ENCODE measurements at places on chromosomes 13 and 19. TPM values are rescaled to one million over a fixed set of nuclear protein-coding genes. Genes with fewer than 3 reads are reported as not detected.

The SMIM17 gene
- not detected for total RNA-seq

The ADM5 gene
- total RNA-seq, result 6.1 TPM

The PSG6 gene
- total RNA-seq, result not detected

The ATP8A2 gene
- 0.23 TPM for total RNA-seq

The ZNF536 gene
- 1.1 TPM for total RNA-seq

- no peaks in the 10 kb centered on the region for H3K27me3 ChIP-seq
- no peak overlapping the region for H3K27ac ChIP-seq
- DNase-seq, result no peak
- no peaks in the 10 kb centered on the region for H3K4me1 ChIP-seq
These were observed 115.9 kb upstream of the PCDH20 start for GRCh38 chr13:61531383-61532065.

DNA sequence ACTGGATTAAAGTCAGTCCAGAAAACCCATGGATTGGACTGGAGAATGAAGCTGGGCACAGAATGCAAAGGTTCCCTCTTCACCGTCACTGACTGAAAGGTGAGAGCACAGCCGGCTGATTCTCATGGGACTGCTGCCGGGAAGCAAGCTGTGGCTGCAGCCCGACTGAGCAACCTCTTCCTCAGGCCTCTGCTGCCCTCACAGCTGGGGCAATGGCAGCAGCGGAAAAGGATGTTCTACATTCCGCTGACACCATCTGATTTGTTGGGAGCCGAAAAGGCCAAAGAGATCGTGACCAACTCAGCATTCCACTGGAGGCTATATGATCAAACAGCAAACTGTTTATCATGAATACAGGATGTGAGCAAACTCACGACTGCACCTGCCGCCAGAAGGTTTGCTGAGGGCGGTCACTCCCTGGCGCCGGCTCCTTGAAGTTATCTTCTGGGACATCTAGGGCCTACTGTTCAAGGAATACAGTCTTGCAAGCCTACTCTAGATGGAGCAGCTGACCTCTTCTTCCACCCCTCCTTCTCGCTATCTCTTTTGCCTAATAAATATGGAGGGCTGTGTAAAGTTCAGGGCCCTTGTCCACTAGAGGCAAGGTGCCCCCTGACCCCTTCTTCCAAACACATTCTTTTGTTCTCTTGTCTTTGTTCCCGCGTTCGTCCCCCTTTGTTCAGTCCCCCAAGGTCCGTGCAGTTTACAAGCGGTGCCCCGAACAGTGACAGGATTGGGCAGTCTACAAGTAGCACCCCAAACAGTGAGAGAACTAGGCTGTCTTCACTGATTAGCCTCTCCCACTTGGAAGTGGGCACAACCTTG, 19.6 kb upstream of the SIGLEC6 start:
- H3K27me3 ChIP-seq, result no peaks in the 10 kb centered on the region
- H3K4me1 ChIP-seq, result no peaks in the 10 kb centered on the region
- no peaks in the 10 kb centered on the region for H3K36me3 ChIP-seq
- H3K4me3 ChIP-seq, result no peak overlapping the region
- no peak for DNase-seq

DNA sequence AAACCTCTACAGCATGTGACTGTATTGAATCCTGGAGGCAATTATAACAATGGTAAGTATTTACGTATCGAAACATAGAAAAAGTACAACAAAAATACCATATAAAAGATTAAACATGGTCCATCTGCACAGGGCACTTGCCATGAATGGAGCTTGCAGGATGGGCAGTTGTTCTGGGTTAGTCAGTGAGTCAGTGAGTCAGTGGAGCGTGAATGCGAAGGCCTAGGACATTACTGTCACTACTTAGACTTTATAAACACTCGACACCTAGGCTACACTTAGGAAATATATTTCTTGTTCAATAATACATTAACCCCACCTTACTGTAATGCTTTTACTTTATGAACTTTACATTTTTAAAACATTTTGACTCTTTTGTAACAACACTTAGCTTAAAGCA, 35.6 kb upstream of the TMTC4 start:
- H3K27me3 ChIP-seq, result no peaks in the 10 kb centered on the region
- H3K36me3 ChIP-seq, result no peaks in the 10 kb centered on the region
- no peaks in the 10 kb centered on the region for H3K4me1 ChIP-seq
- H3K4me3 ChIP-seq, result no peak overlapping the region
- DNase-seq, result no peak
- H3K27ac ChIP-seq, result no peak overlapping the region

DNA sequence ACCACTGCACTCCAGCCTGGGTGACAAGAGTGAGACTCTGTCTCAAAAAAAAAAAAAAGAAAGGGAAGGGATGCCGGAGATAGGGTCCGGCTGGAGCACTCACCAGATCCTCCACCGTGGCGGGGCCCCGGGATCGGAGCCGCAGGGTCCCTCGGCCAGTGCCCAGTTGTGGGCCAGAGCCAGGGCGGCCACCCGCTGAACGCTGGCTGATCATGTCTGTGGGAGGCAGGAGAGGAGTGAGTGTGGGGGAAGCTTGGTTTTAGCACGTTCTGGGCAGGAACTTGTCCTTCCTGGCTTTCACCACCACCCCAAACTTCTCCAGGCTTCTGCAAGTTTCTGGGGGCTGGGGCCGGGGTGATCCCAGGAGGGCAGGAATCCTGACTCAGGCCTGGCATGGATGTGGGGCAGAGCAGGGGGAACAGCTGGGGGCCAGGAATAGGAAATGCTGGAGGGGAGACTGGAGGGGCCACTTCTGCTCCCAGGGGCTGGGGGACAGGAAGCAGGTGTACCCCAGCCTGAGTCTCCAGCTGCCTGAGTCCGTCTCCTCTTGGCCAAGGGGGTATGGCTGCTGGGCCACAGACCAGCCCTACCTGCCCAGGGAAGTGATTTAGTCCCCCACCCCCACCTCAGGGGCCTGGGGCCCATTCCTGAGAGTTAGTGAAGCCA, 4.3 kb upstream of the PTGER1 start:
- no peak overlapping the region for H3K4me3 ChIP-seq
- no peak for DNase-seq
- no peaks in the 10 kb centered on the region for H3K4me1 ChIP-seq
- H3K36me3 ChIP-seq, result no peaks in the 10 kb centered on the region
- no peaks in the 10 kb centered on the region for H3K27me3 ChIP-seq

- H3K36me3 ChIP-seq, result no peaks in the 10 kb centered on the region
- no peaks in the 10 kb centered on the region for H3K4me1 ChIP-seq
- no peak overlapping the region for H3K27ac ChIP-seq
- no peaks in the 10 kb centered on the region for H3K27me3 ChIP-seq
- no peak for DNase-seq
These were observed 133.7 kb downstream of the MTUS2 start for GRCh38 chr13:28953714-28954418.

DNA sequence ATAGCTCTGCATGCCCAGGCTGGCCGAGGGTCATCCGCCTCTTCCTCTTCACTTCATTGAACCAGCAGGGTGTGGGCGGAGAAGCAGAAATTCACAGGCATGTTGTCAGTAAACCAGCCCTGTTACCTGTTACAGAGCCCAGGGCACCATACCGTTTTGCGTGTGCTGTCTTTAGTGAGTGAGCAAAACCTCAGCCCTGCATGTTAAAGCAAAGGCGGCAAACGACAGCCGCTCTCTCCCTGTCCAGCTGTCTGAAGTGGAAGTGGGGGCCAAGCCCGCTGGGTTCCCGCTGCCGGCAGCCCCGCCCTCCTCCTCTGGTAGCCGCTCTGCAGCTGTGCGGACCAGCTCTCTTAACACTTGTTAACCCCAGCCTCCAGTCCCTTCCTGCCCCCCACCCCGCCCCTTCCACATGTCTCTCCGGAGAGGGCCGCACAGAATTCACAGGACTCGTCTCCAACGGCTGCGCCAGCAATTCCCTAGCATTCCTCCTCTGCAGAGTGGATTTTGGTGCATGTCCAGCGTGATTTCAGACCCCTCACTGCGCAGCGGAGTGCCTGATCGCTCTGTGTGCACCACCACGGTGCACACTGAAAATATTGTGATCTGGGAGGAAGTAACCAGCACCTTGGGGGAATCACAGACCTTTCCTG, 12.7 kb downstream of the KLHL26 start:
- H3K4me1 ChIP-seq, result peaks cover 4% of the 10 kb centered on the region
- peak overlapping the region; percentile 61 for H3K27ac ChIP-seq
- no peak overlapping the region for H3K4me3 ChIP-seq
- H3K36me3 ChIP-seq, result no peaks in the 10 kb centered on the region
- H3K27me3 ChIP-seq, result no peaks in the 10 kb centered on the region

DNA sequence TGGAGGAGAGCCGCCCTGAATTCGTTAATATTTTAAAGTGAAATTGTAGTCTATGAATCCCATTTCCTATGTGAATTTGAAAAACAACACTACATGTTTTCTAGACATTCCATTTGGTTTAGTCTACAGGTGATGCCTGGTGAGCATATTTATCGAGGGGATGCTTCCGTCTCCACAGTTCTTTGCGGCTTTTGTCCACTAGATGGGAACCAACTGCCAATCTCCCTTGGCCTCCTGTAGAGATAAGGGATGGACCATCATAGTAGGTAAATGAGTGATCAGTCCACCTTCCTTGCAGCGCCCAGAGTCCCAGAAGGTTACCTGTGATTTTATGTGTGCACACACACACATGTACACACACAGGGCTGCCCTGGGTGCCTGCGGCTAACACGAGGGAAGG, 289.8 kb upstream of the SOX21 start:
- no peaks in the 10 kb centered on the region for H3K4me1 ChIP-seq
- no peaks in the 10 kb centered on the region for H3K27me3 ChIP-seq
- H3K4me3 ChIP-seq, result no peak overlapping the region

DNA sequence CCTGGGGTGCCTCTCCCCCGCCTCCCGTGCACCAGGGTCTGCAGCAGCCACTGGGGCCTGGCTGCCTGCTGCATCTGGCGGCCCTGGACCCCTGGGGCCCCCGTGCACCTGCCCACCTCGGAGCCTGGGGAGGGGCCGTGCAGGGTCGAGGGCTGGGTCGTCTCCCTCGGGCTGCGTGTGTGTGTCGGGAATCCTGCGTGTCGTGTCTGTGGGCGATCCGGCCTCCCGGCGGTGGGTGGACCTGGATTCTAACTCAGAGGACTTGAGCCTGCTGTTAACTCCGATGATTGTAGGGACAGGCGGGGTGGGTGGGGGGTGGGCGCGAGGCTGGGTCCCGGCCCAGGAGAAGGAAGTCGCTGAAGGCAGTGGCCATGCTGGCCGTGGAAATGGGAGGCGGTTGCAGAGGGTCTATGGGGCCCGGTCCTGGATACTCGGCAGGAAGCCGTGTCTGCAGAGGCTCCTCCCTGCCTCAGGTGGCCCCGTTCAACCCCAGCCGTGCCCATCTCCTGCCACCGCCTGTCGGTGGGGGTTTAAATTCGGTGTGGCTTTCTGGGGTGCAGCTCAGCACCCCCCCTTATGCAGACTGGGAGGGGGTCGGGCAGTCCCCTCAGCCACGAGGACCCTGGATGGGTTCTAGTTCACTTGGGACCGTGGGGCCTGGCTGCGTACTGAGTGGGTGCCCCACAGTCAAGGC, 9.4 kb upstream of the WDR18 start:
- DNase-seq, result no peak
- no peak overlapping the region for H3K4me3 ChIP-seq
- no peak overlapping the region for H3K27ac ChIP-seq
- no peaks in the 10 kb centered on the region for H3K4me1 ChIP-seq
- no peaks in the 10 kb centered on the region for H3K36me3 ChIP-seq
- H3K27me3 ChIP-seq, result no peaks in the 10 kb centered on the region

- no peak for DNase-seq
- H3K4me1 ChIP-seq, result no peaks in the 10 kb centered on the region
- H3K27ac ChIP-seq, result no peak within 1 kb of the TSS
- no peaks in the 10 kb centered on the region for H3K36me3 ChIP-seq
- H3K4me3 ChIP-seq, result peak within 1 kb of the TSS; percentile 35
These were observed at the start of gene LHB for GRCh38 chr19:49017041-49017665. Gene LHB (minus strand): TSS chr19:49017091. CDS start chr19:49017081, 10 bp downstream.
